ENCODE measurements at places on chromosomes 16 and 17. TPM values are rescaled to one million over a fixed set of nuclear protein-coding genes. Genes with fewer than 3 reads are reported as not detected.

The CORO7 gene
- total RNA-seq, result 43.3 TPM

The KRTAP16-1 gene
- total RNA-seq, result not detected

The CMTR2 gene
- 30.4 TPM for total RNA-seq

The MYOCD gene
- total RNA-seq, result 2.2 TPM

The GOSR1 gene
- total RNA-seq, result 11.8 TPM

The PLD6 gene
- 1.3 TPM for total RNA-seq

The CCL23 gene
- 0.76 TPM for total RNA-seq
